HFFc6 (cell line): ENCODE measurements at places on chromosomes 6 and 20.

- DNase-seq, result no peak
These were observed 226.3 kb upstream of the KCNG1 start for GRCh38 chr20:51249215-51249614.

DNA sequence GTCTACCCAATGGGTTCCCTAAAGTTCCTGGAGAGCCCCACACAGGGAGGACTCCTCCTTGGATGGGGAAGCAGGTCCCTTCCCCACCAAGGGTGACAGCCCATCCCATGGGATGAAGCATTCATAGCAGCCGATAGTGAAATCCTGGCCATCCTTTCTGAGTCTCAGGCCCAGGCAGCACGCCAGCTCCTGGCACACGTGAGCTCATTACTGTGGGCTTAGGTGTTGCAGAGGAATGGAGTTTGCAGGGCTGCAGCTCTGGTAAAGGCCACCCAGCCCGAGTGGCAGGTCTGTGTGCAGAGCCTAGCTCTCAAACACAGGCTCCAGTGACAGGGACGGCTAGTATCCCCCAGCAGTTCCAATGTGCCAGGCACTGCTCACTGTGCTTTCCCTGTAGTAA is 31.0 kb downstream of the SIRPA start:
- no peak for DNase-seq

DNA sequence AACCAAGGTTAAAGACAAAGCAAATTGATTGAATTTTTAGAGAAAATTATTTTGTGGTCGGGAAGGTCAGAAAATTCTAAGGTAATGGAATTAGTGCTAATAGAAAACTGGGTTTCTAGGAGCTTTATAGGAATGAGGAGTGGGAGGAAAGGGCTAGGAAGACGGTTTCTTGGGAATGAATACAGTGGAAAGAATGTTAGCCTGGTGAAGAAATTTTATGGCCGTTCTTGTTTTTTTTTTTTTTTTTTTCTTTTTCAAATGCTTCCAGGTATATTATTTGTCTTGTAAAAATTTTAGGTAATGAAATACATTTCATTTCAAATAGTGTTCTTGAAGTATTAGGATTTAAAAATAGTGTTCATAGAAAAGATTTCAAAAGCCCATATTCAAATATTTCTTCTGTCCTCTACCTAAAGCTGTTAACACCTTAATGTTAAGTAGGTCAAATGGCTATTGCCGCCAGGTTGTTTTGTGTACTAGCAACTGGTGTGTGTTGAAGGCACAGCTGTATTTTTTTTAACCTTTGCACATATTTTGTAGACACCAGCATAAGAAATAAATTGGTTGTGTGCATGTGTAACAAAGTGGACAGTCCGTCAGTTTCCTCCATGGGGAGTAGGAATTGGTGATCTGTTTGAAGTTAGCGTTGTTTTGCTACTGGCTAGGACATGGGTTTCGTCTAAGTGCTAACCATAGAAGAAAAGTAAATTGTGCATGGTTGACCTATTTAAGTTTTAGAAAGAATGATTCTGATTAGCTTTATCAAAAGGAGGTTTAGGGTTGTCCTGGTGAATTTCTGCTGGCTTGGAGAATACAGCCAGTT is 32.3 kb downstream of the AFDN start:
- DNase-seq, result no peak

DNA sequence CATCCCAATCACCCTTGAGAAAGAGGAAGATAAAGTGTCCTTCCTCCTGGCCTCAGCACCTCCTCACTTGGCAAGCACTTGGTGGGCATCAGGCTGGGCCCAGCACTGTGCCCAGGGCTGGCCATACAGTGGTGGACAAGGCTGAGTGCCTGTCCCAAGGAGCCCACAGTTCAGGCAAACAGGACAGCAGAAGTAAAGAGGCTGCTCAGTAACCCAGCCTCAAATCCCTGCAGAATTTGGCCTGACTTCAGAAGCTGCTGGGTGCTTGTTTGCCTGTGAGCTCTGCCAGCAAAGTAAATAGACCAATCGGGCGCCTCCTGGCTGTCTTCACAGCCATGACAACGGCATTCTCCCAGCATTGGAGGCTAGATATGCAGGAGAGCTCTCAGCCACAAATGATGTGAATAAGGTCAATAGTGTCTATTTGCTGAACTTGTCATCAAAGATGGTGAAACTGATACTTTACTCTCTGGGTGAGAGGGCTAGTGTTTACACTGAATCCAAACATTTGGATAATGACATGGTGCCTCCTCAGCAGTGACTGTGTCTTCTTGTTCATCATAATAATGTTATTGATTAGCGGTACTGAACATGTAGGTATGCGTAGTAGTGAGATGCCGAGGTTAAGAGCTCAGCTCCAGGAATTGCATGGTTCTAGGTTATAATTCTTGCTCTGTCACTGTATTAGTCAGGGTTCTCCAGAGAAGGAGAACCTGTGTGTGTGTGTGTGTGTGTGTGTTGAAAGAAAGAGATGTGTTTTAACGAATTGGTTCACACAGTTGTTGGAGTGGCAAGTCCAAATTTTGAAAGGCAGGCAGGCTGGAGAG is 36.9 kb upstream of the FANCE start:
- DNase-seq, result peak; percentile 92

GRCh38 chr20:52497731-52498130 is 306.2 kb upstream of the ZFP64 start:
- DNase-seq, result no peak

- no peak for DNase-seq
These were observed 5.8 kb downstream of the CUL9 start for GRCh38 chr6:43187821-43188220.

- no peak for DNase-seq
These were observed 346.1 kb upstream of the CDH4 start for GRCh38 chr20:60905919-60906318.

- peak; percentile 74 for DNase-seq
These were observed 29.1 kb upstream of the PKIG start for GRCh38 chr20:44552950-44553908.

DNA sequence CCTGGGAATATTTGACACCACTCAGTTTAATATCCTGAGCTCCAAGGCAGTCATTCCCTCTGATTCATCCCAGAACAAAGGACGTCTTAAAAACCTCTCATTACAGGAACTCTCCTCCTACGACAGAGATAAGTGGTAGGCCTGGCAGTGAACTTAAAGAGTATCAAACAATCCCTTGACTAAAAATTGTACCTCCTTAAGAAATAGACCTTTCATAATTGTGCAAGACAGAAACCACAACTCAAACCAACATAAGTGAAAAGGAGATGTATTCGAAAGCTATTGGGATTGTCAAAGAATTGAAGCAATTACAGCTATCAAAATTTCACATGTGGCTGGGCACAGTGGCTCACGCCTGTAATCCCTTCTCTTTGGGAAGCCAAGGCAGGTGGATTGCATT is 19.1 kb upstream of the BNIP5 start:
- DNase-seq, result no peak

- no peak for DNase-seq
These were observed 7.5 kb upstream of the GGTLC1 start for GRCh38 chr20:23995905-23996666.

DNA sequence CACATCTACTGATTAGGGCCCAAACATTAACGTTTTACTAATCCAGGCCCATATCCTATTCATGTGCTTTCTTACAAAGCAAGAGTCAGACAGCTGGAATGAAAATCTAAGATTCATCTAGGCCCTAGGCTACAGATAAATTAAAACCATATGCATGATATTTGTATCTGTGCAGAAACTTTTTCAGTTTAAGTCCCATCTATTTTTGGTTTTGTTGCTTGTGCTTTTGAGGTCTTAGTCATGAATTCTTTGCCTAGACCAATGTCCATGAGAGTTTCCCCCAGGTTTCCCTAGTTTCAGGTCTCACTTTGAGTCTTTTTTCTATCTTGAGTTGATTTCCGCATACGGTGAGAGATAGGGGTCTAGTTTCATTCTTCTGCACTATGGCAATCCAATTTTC is 20.2 kb downstream of the ADNP start:
- peak; percentile 95 for DNase-seq

- no peak for DNase-seq
These were observed 16.8 kb downstream of the CD83 start for GRCh38 chr6:14134211-14134910.

- no peak for DNase-seq
These were observed 4.7 kb downstream of the BTN2A2 start for GRCh38 chr6:26387565-26387964.

GRCh38 chr20:36745234-36745926 is 510 bp downstream of the NDRG3 start:
- no peak for DNase-seq

GRCh38 chr6:35453236-35453635 is 1.1 kb downstream of the FANCE start:
- DNase-seq, result no peak

DNA sequence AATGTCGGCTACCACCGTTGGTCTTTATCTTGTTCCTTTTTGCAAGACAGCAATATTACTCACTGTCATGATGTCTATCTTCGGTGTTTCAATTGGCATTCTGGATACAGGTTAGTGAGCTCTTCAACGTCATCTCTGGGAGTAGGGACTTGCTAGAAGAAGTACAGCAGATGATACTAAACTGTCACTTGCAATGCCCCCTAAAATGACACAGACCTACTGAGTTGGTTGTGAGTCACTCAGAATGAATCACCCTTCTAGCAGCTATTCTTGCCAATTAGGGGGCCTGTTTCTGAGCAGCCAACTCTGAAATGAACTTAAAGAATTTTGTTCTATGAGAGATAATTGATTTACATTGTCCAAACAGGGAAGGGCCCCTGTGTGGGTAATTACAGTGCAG is 176.5 kb downstream of the SLC16A10 start:
- DNase-seq, result peak; percentile 86

DNA sequence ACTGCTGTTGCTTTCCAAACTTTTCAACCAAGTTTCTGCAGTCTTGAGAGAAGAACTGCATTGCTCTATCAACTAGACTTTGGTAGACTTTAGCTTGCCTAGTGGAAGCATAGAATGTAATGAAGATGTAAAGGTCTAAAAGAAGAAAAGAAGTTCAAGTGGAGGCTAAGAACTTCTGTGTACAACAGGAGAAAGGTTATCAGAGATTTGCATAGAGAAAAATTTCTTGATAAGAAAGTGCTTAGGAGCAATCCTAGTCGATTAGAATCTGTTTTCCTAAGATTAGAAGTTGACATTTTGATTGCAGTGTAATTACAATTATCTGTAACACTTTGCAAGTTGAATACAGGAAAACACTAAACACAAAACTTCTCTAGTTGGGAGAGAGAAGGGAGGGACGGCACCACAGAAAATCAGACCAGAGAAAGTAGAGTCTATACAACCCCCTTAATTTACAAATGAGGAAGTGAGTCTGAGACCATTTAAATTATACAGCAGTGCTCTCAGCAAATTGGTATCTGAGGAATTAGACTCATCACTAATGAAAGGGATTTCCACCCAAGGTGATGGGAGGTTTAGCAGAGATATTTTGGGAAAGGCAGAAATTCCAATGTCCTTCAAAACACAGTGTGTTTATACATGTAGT is 194.3 kb upstream of the MARCKS start:
- no peak for DNase-seq

DNA sequence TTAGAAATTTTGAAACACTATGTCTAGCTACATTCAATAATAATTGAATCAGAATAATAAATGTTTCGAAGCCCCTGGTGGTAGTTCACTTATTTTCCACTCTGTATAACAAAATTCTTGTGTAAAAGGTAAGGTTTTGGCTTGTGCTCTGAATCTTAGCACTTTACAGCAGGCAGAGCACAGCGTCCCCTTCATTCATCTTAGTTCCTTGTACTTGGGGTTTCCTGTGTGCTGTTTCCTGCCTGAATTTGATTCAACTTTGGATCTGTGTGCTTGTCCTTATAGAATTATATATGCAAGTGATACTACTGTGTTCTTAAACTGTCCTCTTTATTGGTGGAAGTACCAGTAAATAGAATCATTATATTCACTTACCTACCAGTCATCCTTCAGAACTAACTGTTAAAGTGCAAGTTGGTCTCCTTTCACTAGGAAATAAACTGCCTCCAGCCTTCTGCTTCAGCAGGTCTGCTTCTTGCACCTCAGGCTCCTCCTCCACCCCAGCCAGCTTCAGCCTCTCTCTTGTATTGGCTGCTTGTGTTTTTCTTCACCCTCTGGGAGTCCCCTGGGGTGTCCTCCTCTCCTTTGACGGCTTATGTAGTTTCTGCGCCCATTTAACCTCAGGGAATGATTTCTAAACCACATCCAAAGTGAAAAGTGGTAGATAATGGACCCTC is 28.8 kb upstream of the TULP4 start:
- peak; percentile 28 for DNase-seq

- no peak for DNase-seq
These were observed 33.7 kb downstream of the ADGRF5 start for GRCh38 chr6:46888031-46888430.

- no peak for DNase-seq
These were observed 46.3 kb downstream of the GOPC start for GRCh38 chr6:117555882-117556498.

- DNase-seq, result no peak
These were observed 34.4 kb upstream of the CDH22 start for GRCh38 chr20:46342451-46343347.

GRCh38 chr6:106192824-106193223 is 106.7 kb downstream of the PRDM1 start:
- DNase-seq, result peak; percentile 63

- no peak for DNase-seq
These were observed 66.5 kb upstream of the TFB1M start for GRCh38 chr6:155380666-155381332.

GRCh38 chr6:122984393-122984792 is 11.6 kb upstream of the CLVS2 start:
- DNase-seq, result no peak

- DNase-seq, result no peak
These were observed 11.6 kb downstream of the MAP3K7 start for GRCh38 chr6:90575267-90575666.

DNA sequence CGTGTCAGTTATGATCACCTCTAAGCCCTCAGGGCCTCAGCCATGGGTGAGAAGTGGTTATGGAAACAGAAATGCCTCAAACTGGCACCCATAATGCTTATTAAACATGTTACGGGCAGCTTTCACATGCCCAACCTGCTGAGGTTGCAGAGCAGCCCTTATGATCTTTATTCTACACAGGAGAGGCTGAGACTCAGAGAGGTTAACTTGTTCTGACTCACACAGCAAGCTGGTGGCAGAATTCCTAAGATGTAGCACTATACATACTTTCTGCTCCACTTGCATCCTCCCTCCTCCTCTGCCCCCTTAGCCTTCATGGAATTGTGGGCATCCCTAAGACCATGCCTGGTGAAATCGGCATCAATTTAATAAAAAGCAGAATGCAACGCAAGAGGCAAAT is 34.7 kb upstream of the IGF2R start:
- peak; percentile 30 for DNase-seq

GRCh38 chr6:92043777-92044176 is 1375.6 kb downstream of the EPHA7 start:
- DNase-seq, result no peak

DNA sequence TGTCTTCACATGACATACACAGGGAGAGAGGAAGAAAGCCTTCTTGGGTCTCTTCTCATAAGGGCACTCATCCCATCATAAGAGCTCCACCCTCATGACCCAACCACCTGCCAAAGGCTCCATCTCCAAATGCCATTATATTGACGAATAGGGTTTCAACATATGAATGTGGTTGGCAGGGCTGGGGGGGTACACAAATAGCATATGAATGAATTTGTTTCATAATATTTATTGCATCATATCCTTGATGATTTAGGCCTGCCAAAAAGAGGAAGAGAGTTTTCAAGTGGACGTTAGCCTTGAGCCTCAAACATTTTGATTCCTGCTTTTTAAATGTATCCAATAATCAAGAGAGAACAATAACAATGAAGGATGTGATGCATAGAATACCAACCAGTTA is 26.2 kb upstream of the OPRM1 start:
- DNase-seq, result no peak

- peak; percentile 84 for DNase-seq
These were observed 7.8 kb downstream of the STX11 start for GRCh38 chr6:144158133-144158532.

GRCh38 chr6:109498052-109498451 is 15.0 kb upstream of the ZBTB24 start:
- DNase-seq, result no peak
